Activated B cell treated with CpG ODN at 0.5 μM for 24 hours (primary cell): ENCODE measurements at places on chromosomes 16 and 17.

DNA sequence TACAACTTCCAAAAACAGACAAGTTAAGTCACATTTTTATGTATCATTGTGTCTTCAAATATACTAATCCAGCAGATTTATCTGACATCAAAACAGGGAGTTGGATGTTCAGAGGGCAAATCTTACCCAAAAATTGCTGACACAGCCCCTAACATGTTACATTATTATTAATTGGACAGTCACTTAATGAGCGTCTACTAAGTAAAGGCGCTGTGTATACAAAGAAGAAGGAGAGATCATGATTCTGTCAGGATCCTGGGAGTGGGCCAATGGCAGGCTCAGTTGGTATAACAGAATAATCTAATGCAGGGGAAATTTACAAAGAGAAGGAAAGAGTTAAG, 18.4 kb upstream of the CD300E start:
- peak overlapping the region; percentile 87 for H3K27ac ChIP-seq
- H3K27me3 ChIP-seq, result peaks cover 8% of the 10 kb centered on the region
- H3K4me3 ChIP-seq, result peak overlapping the region; percentile 72
- H3K36me3 ChIP-seq, result no peaks in the 10 kb centered on the region
- DNase-seq, result no peak
- H3K4me1 ChIP-seq, result peaks cover 88% of the 10 kb centered on the region

DNA sequence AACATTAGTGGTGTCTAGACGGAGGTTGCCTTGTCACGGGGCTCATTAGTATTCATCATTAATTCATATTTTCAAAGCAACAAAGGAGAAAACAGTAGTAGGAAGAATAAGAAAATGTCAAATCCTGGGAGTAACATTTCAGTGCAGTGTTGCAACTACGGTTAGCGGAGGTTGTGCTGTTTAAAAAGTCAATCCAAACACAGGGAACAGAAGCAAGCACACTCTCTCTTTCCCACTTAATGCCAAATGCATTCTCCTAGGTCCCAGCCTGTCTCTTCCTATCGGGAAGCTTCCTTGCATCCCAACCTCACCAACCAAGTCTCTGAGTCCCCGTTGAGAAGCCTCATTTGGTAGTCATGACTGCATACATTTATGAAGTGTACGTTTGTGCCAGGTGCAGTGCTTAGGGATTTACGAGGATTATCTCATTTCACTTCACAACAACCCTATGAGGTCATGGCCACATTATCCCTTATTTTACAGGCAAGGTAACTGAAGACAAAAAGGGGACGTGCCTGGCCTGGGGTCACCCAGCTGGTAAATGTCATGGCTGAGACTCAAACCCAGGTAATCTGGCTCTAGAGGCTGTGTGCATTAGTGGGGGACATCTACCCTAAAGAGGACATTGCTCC, 283.6 kb upstream of the SALL1 start:
- H3K36me3 ChIP-seq, result no peaks in the 10 kb centered on the region
- H3K27me3 ChIP-seq, result no peaks in the 10 kb centered on the region
- H3K4me3 ChIP-seq, result no peak overlapping the region

DNA sequence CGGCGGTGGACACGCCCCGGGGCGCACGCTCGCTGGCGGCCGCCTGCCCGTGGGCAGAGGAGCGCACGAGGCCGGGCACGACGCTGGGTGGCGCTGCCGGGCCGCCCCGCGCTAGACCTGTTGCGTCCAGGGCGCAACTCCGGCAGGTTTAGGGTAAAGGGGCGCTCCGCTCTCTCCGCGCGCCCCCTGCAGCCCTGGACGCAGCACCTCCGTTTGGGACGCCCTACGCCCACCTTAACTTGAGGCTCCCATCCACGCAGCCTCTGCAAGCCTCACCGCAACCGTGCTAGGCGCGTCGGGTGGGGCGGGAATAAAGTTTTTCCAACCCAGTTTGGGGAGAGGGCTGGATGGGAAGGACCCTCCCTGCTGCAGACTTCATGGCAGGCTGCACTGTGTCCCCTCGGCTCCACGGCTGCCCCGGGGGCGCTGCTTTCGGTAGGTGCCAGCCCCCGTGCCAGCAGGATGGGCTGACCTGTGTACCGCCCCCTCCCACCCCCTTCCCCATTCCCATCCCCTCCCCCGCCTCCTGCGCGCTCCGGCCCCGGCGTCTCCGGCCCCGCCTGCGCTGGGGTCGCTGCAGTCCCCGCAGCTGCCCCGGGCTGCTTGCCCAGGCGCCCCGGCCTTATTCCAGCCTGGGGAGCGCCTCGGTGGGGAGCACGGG, at the start of gene SYT17:
Gene SYT17 (plus strand): TSS at position 531 of the 661 bp plus-strand sequence. CDS start 407 bp downstream, outside the sequence.
- H3K27ac ChIP-seq, result no peak within 1 kb of the TSS
- no peaks in the 10 kb centered on the region for H3K36me3 ChIP-seq
- H3K27me3 ChIP-seq, result no peaks in the 10 kb centered on the region
- H3K4me1 ChIP-seq, result peaks cover 24% of the 10 kb centered on the region
- peak; percentile 69 for DNase-seq

DNA sequence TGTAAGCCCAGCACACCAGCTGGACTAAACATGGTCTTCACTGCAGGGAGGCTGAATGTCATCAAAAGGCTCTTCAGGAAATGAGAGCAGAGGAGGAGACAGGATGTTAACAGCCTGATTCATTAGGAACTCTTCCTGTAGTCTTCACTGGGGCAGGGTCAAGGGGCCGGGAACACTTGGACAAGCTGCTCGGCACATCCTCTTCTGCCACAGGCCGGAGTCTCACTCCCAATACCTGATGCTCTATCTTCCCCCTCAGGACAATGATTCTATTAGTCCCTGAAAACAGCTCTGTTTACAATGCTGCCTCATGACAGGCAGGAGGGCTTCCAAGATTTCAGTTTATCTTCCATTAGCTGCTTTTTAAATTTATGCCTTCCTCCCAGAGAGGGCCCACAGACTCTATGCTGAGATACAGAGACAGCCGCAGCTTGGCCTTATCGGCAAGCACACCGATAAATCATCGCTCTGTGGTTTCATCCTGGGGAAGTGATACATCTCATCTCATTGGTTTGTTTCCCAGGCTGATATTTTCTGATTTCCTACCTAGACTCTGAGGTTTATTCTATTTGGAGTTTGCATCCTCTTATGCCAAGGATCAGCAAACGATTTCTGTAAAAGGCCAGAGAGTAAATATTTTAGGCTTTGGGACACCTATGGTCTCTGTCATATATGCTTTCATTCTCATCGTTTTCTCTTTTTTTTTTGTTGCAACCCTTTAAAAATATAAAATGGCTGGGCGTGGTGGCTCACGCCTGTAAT, 214.0 kb upstream of the ASIC2 start:
- peaks cover 5% of the 10 kb centered on the region for H3K27me3 ChIP-seq
- no peak overlapping the region for H3K27ac ChIP-seq
- H3K4me1 ChIP-seq, result no peaks in the 10 kb centered on the region
- DNase-seq, result no peak
- H3K4me3 ChIP-seq, result no peak overlapping the region

DNA sequence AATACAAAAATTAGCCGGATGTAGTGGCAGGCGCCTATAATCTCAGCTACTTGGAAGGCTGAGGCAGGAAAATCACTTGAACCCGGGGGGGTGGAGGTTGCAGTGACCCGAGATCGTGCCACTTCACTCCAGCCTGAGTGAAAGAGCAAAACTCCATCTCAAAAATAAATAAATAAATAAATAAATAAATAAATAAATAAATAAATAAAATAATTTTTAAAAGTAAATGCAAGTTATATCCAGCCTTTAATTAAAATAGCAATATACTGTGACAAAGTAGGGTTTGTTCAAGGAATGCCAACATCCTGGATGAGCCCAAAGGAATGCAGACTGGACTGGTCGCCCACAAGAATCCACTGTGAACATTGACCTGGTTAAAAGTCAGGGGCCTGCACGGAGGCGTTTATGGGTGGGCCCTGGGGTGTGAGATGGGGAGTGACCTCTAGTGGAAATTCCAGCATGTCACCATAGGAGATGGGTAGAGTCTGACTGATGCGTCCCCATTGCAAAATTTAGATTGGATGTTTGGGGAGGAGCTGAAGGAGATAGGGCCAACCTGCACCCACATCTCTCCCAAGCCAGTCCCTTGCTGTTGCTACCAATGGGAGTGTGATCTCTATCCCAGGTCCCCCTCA, 9.7 kb upstream of the PIK3R5 start:
- H3K27ac ChIP-seq, result no peak overlapping the region
- H3K4me1 ChIP-seq, result peaks cover 5% of the 10 kb centered on the region
- no peak for DNase-seq
- no peaks in the 10 kb centered on the region for H3K27me3 ChIP-seq
- H3K4me3 ChIP-seq, result no peak overlapping the region

- peak overlapping the region; percentile 97 for H3K4me3 ChIP-seq
- H3K4me1 ChIP-seq, result peaks cover 30% of the 10 kb centered on the region
- H3K27me3 ChIP-seq, result no peaks in the 10 kb centered on the region
- no peak for DNase-seq
- H3K27ac ChIP-seq, result peak overlapping the region; percentile 53
Measured at GRCh38 chr16:21302898-21303528, 24.9 kb upstream of the CRYM start.

GRCh38 chr17:37299257-37299980, 76.4 kb upstream of the C17orf78 start:
- no peak for DNase-seq
- peaks cover 3% of the 10 kb centered on the region for H3K36me3 ChIP-seq
- H3K27ac ChIP-seq, result no peak overlapping the region
- H3K27me3 ChIP-seq, result no peaks in the 10 kb centered on the region
- H3K4me3 ChIP-seq, result no peak overlapping the region

DNA sequence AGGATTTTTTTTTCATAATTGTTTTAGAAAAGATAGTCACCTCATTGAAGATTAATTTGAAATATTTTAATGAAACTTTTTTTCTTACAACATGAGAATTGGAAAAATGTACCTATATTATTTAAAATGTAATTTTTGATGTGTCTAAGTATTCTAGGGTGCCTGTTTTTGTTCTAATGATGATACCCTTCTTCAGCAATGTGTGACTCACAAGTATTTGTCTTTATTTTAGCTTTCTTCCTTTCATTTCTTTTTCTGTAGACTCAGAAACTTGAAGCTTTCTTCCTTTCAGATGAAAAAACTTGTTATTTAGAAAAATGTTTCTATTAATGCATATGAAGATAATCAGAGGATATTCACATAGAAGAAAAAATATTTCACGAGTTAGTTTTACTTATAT, 231.8 kb downstream of the BCAS3 start:
- no peak overlapping the region for H3K27ac ChIP-seq
- H3K36me3 ChIP-seq, result peaks cover 17% of the 10 kb centered on the region
- no peaks in the 10 kb centered on the region for H3K4me1 ChIP-seq
- H3K4me3 ChIP-seq, result no peak overlapping the region

DNA sequence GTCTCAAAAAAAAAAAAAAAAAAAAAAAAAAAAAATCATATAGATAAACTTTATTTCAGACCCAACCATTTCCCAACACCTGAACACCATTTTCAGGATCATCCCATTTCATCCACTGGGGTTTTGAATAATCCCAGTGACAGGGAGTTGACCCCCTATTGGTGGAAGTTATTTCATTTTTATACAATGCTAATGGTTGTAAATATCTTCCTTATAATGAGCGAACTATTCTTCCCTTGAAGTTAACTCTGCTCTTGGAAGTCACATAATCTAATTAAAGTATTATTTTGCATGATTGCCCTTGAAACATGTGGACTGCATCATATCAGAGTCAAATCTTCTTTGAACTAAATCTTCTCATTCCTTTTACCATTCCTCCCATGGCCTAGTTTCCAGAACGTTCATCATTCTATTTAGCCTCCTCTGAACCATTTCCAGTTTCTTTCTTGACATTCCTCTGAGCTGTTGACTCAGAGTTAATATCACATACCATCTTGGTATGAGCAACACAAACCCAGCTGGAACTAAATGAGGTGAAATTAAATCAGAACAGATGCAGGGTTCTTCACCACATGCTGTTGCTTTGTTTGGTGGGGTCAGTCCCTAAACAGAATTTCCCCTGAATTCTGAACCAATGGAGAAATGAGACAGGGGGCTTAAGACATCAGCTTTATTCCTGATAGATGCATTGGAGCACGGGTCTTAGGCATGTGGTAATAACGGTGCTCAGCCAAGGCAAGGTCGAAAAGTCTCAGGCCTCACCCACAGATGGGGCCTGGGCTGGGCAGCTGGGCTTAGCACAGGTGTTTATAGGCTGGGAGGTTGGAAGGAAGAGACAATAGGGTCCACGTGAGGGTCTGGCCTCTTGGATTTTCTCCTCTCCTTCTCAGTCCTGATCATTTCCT, 8.9 kb downstream of the HSD17B2 start:
- no peak overlapping the region for H3K27ac ChIP-seq
- H3K4me1 ChIP-seq, result no peaks in the 10 kb centered on the region
- H3K4me3 ChIP-seq, result no peak overlapping the region

DNA sequence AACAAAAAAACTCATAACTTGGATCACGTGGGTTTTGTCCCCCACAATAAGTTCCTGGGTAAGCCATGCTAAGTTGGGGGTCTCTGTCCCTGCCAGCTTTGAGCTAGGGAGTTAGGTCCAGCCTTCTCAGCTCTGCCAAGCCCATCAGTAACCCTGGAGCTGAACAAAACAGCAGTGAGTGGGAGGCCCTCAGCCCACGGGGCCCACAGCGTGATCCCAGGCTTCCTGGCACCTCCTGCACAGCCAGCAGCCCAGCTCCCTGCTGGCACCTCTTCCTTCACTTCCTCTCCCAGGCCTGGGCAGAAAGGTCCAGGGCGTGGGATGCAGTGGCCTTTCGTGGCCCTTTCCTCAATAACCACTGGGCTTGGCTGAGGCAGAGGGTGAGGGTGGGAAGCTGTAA, 35.5 kb upstream of the CDC42EP4 start:
- no peak overlapping the region for H3K4me3 ChIP-seq
- no peak overlapping the region for H3K27ac ChIP-seq

GRCh38 chr16:85176541-85177447, 64.5 kb upstream of the CIBAR2 start:
- H3K4me1 ChIP-seq, result peaks cover under 1% of the 10 kb centered on the region
- DNase-seq, result no peak
- no peaks in the 10 kb centered on the region for H3K36me3 ChIP-seq

- H3K4me3 ChIP-seq, result no peak overlapping the region
- H3K4me1 ChIP-seq, result no peaks in the 10 kb centered on the region
- peaks cover 11% of the 10 kb centered on the region for H3K36me3 ChIP-seq
- no peak for DNase-seq
- no peak overlapping the region for H3K27ac ChIP-seq
Measured at GRCh38 chr17:61698244-61698643, 107.2 kb upstream of the NACA2 start.

- peak overlapping the region; percentile 92 for H3K4me3 ChIP-seq
- H3K36me3 ChIP-seq, result peaks cover 28% of the 10 kb centered on the region
- peaks cover 81% of the 10 kb centered on the region for H3K4me1 ChIP-seq
- DNase-seq, result no peak
- no peaks in the 10 kb centered on the region for H3K27me3 ChIP-seq
Measured at GRCh38 chr17:78737332-78737731, 44.7 kb downstream of the CYTH1 start.

DNA sequence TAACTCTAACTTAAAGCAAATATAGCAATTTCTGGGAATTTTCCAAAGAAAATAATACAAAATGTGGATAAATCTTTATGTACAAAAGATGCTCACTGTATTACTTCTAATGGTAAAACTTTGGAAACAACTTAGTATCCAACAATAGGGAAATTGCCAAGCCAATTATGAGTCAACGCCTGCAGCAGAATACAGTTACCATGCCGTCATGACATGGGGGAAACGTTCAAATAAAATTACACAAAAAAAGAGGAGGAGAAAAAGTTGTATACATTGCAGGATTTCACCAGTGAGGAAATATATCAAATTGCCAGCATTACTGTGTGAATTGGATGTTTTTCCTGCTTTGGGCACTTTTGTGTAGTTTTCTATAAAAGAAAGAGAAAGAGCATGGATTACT, 469.6 kb downstream of the SOX9 start:
- H3K27me3 ChIP-seq, result peaks cover 40% of the 10 kb centered on the region
- peaks cover 17% of the 10 kb centered on the region for H3K4me1 ChIP-seq
- no peak for DNase-seq
- H3K4me3 ChIP-seq, result no peak overlapping the region

GRCh38 chr17:36647636-36648035, 46.3 kb downstream of the MRM1 start:
- H3K4me3 ChIP-seq, result no peak overlapping the region
- H3K27me3 ChIP-seq, result peaks cover 63% of the 10 kb centered on the region
- H3K27ac ChIP-seq, result no peak overlapping the region
- peaks cover 4% of the 10 kb centered on the region for H3K4me1 ChIP-seq
- H3K36me3 ChIP-seq, result no peaks in the 10 kb centered on the region
- DNase-seq, result no peak
